ENCODE measurements at places on chromosomes 5 and 9. TPM values are rescaled to one million over a fixed set of nuclear protein-coding genes. Genes with fewer than 3 reads are reported as not detected.
A peak's percentile ranks its signal among the peaks of the same experiment; 100 is the strongest.

DNA sequence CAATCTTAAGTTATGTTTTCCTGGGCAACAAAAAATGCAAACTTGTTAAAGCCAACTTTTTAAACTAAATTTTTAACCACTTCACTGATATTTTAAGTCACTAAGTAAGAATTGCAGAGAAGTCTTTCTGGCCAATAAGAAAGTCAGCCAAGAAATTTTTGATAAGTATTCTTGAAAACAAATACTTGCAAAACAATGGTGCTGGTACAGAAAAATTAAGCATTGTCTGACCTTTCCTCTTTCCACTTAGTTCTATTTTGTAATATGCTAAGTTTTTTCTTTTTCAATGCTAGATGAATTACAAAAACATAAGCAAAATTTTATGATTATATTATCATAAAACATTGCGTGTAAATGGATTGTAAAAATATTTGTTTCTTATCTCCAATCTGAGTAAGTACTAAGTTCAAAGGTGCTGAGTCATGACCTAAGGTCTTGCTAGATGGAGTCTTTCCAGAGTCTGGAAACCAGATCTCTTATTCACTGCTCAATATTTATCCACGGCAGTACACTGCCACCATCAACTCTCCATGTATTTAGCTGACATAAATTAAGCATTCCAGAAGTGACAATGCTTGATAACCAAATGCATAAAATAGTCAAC lies 139.7 kb downstream of the MEF2C start:
- no peak for DNase-seq

- no peak for DNase-seq
Observed at GRCh38 chr5:26245321-26245720, 793.1 kb downstream of the CDH9 start.

GRCh38 chr5:149407323-149408251 lies 28.5 kb upstream of the IL17B start:
- DNase-seq: no peak

GRCh38 chr9:113393281-113393680 lies 7.8 kb downstream of the ALAD start:
- DNase-seq: no peak

DNA sequence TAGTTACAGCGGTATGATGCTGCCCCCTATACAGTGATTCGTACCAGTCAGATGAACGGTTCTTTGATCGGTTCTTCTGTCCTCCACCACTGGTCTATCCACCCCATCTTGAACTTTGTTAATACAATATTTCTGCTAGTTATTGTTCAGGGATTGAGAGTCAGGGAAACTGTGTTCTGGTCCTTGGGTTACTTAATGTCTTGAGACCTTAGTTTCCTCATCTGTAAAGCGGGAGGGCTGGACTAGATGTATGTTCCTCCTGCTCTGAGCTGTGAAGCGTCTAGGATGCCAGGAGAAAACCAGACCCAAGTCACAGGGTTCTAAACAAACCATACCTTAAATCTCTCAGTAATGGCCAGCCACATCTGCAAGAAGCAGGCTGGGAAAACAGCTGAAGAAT lies 1.4 kb upstream of the PIP5K1B start:
- no peak for DNase-seq

- DNase-seq: no peak
Observed at GRCh38 chr5:52469420-52469819, 318.3 kb upstream of the ITGA1 start.

DNA sequence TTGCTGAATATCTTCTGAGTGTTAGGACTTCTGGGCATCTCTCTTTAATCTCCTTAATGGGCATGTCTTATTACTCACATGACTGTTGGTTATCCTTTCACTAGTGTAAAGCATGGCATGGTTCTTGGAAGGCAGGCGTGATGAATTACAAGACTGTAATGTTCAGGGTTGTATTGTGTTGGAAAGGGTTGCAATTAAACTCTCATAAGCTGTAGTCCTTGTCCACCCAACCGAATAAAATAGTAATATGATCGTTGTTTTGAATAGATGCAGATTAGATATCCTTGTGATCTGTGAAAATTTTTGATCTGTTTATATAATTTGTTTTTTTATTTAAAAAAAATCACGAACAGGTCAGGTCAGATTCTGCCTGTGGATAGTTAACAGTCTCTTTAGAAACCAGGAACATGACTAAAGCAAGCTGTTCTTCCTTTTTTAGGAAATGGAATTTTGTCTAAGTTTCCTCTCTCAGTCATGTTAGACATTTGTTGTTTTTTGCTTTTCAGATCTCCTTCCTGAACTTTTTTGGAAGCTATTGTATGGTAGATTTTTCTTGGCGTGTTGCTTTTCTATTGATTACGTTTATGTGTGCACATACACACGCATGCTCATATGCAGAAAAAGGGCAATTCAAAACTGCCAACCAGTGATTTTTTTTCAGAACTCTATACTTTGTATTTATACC lies 121.8 kb downstream of the ARHGEF28 start:
- DNase-seq: no peak

DNA sequence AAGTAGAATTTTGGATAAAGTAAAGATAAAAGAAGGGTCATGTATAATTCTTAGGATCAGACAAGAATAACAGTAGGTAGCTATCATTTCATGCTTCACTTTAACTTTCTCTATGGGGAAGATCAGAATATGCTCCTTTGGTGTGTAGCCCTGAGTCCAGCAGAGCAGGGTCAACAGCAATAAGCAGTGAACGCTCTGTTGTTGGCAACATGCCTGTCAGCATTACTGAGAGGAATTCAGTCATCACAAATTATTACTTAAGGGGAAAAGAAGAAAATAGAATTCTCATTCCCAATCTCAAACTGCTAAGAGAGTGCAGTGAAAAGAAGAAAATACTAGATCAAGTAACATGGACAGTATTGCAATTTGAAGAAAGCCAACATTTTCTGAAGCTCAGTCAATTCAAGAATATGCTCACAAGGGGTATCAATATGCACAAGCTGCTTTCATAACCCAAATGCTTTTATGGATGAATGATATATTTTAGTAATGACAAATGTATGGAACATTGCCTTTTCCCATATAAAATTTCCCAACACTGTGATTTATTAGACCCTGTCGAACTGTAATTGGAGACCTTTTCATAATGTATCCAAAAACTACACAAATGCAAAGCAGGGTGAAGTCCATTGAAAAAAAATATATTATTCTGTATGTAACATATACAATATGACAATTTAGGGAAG lies 1359.4 kb downstream of the EFNA5 start:
- DNase-seq: no peak

GRCh38 chr9:85716031-85716877 lies 25.5 kb downstream of the AGTPBP1 start:
- no peak for DNase-seq

DNA sequence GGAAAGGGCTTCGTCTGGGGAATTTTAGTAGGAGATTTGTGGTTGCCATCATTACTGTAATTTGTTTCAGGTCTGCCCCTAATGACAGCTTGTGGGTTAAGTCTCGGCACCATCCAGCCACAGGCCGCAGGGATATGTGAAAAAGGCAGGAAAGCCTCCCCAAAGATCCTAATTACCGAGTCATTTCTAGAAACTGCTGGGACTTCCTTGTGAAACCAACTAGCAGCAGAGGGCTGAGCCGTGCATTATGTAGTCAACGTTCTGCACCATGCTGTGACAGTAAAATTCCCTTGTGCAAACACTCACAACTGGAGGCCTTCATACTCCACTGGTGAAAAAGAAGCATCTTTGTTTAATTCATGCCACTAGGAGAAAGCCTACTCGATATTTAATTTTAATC lies 230.3 kb downstream of the MPDZ start:
- DNase-seq: no peak

DNA sequence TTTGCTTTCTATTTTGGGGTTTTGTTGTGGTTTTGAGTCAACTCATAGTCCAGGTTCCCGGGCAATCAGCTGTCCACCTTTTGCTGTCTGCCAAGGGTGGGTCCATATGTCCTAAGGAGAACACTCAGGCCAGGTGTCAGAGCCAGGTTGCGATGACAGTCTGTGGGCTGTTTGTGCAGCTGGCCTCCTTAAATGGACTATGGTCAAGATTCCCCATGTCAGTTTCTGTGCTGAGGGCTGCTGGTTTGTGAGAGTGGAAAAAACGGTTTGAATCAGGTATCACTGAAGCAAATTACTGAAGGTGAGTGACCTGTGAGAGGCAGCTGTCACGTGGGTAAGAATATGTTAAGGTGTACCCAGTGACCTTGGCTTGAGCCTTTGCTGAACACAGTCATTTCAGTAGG lies 33.0 kb downstream of the SNX30 start:
- no peak for DNase-seq

DNA sequence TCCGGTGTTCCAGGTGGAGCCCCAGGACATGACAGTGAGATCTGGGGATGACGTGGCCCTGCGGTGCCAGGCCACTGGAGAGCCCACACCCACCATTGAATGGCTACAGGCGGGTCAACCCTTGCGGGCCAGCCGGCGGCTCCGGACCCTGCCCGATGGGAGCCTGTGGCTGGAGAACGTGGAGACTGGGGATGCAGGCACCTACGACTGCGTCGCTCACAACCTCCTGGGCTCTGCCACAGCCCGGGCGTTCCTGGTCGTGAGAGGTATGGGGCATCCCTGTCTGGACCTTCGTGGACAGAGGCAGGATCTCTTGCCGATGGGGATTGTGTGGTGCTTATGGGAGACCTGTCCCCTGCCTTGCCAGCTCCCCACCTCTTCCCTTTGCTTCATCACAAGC lies 26.0 kb upstream of the ASS1 start:
- DNase-seq: no peak

DNA sequence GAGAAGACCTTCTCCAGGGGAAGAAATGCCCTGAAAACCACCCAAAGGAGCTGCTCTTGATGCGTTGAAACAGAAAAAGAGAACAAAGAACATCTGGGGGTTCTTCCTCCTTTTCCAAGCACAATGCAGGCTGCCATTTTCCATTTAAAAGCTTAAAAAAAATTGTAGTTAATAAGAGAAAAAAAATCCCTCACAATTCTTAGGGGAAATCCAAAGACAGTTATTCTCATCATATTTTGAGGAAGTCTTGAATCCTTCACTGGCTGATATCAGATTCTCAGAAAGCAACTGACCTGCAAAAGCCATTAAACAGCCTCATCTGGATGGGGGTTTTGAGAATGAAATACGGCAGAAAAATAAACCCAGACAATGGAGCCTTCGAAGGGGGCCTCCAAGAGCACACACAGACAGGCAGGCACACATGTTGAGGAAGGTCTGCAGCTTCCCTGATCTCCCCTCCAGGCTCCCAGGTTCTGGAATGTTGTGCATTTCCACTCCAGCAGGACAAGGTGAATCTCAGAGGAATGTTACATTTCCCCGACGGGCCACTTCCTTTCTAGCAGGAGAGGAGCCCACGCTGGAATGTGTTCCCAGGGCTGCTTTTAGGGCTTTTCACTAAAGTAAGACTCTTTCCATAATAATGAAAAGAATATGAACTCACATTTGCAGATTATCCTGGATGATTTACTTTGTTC lies 159.4 kb upstream of the S1PR3 start:
- DNase-seq: no peak

GRCh38 chr5:131987251-131987650 lies 24.2 kb downstream of the ACSL6 start:
- DNase-seq: no peak

GRCh38 chr5:163569284-163569683 lies 63.9 kb downstream of the MAT2B start:
- DNase-seq: no peak

GRCh38 chr9:37422289-37423104 lies at the start of gene GRHPR:
Gene GRHPR, plus strand, starts transcription at chr9:37422696. Its CDS starts 55 bp downstream, at chr9:37422751.
- DNase-seq: peak; percentile 59

DNA sequence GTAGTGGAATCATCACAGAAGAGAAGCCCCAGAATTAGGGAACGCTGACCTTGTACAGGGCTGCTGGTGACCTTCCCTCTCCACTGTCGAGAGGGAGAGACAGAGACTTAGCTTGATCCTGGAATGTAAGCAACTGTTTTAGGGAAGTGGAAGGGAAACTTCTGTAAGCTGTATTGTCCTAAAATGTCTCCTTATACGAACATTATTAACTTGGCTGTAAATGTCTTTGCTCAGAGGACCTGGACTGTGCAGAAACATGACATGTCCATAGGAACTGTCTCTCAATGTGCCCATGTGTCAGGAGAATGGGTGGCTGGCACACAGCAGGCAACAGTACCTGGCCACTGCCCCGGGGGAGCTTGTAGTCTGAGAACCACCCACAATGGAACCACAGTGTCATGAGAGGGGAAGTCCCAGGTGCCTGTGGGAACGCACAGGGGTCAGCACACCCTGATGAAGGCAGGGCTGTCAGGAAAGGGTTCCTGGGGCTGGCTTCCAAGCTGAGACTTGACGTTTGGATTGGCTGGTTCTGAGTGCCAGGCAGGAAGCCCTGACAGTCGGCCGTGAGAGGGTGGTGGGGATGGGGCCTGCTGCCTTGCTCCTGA lies 34.0 kb downstream of the DAP start:
- no peak for DNase-seq

GRCh38 chr5:28809811-28810750 lies 1771.7 kb upstream of the CDH9 start:
- no peak for DNase-seq

- DNase-seq: no peak
Observed at GRCh38 chr5:125756456-125756855, 666.8 kb upstream of the GRAMD2B start.

ADGRV1 gene
- 12.8 TPM for polyA plus RNA-seq

PITX1 gene
- not detected for polyA plus RNA-seq

FIBCD1 gene
- 0.43 TPM for polyA plus RNA-seq

PCDHB14 gene
- 10.1 TPM for polyA plus RNA-seq

QRFP gene
- polyA plus RNA-seq: 0.60 TPM

Data from left renal pelvis (tissue), 4 donors.